Neural crest cell (in vitro differentiated cells): ENCODE measurements at places on chromosomes 4 and X.

DNA sequence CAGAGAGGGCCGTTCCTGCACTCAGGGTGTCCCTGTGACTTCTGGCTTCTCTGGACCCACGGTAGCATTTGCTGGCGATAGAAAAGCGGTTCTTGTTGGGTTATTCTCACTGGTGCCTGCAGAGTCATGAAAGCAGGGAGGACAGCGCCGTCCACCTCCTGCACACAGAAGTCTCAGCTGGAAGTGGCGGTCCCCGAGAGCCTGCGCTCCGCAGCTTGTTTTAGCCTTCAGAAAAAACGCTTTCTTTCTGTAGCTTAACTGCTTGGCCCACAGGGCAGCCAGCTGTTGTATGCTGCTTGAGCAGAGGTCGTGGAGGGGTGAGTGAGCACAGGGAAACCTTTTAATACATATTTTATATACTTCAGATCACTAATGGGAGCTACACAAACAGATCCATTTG is 400.7 kb upstream of the FAT1 start:
- DNase-seq, result peak; percentile 8

GRCh38 chrX:24703185-24703494 is 9.4 kb downstream of the POLA1 start:
- DNase-seq, result no peak

- DNase-seq, result no peak
Measured at GRCh38 chr4:114924311-114924710, 189.1 kb downstream of the NDST4 start.

DNA sequence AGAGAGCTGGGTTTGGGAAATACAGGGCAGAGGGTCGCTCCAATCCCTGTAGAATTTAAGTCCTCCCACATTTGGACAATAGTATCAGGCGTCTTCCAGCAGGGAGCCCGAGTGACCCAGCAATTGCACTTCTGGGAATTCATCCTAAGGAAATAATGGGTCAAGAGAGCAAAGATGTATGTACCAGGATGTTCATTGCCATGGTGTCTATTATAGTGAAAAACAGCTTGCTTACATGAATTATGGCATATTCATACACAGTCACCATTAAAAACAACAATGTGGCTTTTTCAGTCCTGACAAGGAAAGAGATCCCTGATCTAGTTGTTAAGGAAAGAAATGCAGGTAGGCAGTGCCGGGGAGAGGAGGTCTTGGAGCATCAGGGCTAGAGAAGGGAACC is 167.7 kb downstream of the PJA1 start:
- no peak for DNase-seq

DNA sequence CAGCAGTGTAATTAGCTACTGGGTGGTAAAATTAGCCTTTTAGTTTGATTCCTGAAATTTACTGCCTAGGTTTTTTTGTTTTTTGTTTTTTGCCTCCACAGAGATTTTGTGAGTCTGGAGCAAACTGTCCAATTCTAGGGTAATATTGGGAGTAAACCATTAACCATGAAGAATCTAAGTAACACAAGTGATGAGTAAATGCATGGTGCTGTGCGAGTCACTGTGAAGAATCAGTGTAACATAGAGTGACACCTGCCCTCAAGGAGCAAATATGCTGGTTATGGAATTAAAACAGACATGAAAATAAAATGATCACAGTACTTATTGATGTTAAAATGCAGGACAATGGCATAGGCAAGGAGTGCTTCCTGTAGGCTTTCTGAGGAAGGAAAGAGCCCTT is 60.1 kb downstream of the LRP2BP start:
- no peak for DNase-seq

GRCh38 chrX:15737190-15737958 is 696 bp upstream of the CA5B start:
- DNase-seq, result no peak

DNA sequence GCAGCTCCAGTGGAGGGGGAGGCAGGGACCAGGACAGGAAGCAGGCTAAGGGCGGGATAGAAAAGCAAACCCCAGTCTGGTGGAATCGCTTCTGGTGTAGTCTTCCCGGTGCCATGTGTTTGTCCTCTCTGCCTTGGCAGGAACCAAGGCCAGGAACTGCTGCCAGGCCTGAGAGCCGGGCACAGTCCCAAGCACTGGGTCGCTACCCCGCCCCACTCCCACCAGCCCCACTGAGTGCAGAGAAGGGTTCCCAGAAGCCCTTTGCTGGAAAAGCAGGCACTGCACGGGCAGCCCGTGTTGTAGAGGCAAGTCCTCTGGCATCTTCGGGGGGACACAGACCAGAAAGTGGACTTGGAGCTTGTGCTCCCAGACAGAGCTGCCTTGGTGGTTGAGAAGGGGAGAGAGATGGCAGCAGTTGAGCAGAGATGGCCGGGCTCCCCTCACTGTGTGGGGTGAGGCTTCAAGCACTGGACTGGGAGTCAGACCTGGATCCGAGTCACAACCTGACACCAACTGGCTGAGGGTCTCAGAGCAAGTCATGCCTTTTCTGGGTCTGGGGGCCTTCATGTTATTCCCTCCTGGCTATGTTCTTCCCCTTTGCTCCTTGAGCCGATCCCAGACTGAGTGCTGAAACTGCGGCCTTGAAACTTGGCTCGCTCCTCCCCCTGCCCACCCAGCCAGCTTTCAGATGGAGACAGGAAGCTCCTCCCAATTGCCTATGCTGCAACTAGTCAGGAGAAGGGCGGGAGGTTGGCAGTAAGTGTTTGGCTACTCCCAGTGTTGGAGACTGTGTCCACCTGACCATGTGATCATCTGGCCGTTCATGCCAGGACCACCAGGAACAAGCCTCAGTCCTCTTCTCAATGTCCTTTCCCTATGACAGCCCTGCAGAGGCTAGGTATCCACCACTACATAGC is 59.7 kb upstream of the MTM1 start:
- DNase-seq, result no peak

- DNase-seq, result no peak
Measured at GRCh38 chrX:83658731-83659130, 150.6 kb downstream of the POU3F4 start.

DNA sequence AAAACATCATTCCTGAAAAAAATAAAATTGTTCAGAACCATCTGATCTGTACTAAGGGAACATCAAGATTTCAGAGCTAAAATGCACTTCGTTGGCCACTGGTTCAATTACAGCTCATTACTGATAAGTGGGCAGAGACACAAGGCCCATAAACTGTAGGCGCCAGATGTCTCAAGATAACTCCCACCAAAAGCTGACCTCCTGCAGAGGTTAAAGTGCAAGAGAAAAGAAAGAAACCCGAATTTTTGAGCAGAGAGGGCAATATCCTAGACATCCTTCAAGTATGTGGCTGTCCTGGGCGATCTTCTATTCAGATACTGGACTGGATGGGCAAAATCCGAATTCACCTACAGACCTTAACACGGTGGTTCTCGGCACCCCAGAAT is 660 bp downstream of the GEMIN8 start:
- DNase-seq, result no peak

DNA sequence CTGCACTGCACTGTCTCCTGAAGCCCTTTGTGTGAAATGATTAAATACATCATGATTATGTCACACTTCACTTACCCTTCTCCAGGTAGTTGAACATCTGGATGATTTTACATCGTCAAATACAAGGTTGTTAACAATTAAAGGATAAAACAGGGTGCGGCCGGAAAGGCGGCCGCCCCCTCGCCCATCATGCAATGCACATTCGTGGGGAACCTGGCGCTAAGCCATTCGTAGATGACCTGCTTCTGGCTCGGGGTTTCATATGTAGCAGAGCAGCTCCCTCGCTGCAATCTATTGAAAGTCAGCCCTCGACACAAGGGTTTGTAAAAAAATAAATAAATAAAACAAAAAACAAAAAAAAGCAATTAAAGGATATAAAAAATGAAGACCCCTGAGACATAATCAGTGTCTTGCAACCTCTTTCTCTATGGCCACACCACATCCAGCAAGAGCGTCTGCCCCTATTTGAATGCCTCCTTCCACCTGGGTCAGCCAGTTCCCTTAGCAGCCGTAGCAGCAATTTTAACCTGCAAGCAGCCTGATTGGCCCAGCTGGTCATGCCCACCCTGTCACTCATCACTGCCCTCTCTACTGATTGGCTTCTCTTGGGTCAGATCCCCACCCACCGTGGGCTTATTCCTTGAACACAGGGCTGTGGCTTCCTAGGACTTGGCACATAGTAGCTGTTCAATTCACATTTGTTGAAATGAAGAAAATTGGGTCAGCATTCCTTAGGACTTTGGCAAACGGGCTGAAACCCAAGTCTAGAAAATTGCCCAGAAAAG is 147.8 kb upstream of the PSAPL1 start:
- no peak for DNase-seq

DNA sequence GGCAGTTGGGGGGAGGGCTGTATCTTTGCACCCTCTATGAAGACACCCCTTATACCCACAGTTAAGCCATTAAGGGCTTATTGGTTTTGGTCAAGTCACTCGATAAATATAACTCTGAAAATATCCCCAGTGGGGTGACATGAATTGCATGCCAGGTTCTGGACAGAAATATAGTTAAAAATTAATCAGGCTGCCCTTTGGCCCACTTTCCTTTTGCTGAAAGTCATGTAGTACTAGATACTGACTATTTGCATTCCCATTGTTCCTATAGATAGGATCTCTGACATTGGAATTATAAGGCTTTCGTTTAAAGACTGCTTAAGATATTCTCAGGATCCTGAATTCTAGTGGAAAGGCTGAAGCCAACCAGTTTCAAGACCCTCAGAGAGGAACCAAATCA is 43.5 kb upstream of the LAMP2 start:
- DNase-seq, result no peak

GRCh38 chrX:154734061-154734781 is 16.7 kb downstream of the GAB3 start:
- DNase-seq, result no peak

DNA sequence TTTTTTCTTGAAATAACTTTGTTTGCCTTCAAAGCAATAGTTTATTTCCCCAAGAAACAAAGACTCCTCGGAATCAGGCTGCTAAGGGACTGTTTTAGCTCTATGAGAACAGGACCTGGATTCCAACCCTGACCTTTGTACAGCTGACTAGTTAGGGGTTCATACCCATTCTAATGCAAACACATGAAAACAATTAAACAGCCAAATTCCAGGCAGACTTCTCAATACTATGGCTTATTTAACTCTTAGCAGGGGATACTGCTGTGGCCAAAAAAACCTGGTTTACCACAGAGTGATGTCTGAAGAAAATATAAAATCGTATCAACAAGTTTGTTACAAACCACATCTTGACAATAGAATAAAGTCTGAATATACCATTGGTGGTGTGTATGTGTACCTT is 129.6 kb upstream of the INTU start:
- DNase-seq, result no peak

- DNase-seq, result no peak
Measured at GRCh38 chrX:129566073-129566472, 26.0 kb downstream of the OCRL start.

GRCh38 chr4:70838666-70839588 is 763 bp downstream of the GRSF1 start:
- DNase-seq, result peak; percentile 43

DNA sequence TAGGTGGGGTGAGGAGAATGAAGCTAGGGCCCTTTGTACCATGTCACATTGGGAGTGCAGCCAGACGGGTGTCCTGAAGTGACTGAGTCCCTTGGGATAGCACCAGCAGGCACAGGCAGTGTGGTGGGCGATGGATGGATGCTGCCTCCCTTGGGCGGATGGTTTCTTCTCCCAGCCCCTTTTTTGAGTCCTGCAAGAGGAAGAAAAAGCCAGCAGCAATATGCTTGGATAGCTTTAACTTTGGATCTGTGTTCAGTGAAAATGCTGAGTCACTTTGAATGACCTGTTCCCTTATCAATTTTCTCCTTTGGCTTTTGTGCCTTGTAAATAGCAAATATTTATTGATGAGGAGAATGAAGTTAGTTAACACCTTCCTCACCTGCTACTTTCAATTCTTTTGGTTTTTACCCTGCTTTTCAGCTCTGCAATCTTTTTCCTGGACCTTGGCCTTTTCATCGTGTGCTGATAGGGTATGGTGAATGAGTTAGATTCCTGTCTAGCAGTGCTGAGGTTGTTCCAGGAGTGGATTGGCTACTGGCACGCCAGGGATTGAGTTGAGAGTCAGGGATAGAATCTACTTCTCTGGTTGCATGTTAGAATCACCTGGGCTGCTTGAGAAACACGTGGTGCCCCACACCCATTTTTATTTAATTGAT is 10.2 kb downstream of the DCUN1D4 start:
- no peak for DNase-seq

GRCh38 chr4:53490161-53490956 is 100.9 kb downstream of the LNX1 start:
- no peak for DNase-seq

- DNase-seq, result no peak
Measured at GRCh38 chrX:19512961-19513360, 2.3 kb downstream of the MAP3K15 start.

GRCh38 chr4:22515145-22515887 is 550 bp downstream of the ADGRA3 start:
- peak; percentile 56 for DNase-seq

- DNase-seq, result no peak
Measured at GRCh38 chr4:128009428-128009827, 44.2 kb downstream of the ABHD18 start.

- no peak for DNase-seq
Measured at GRCh38 chrX:139126493-139126892, 404.0 kb upstream of the F9 start.

DNA sequence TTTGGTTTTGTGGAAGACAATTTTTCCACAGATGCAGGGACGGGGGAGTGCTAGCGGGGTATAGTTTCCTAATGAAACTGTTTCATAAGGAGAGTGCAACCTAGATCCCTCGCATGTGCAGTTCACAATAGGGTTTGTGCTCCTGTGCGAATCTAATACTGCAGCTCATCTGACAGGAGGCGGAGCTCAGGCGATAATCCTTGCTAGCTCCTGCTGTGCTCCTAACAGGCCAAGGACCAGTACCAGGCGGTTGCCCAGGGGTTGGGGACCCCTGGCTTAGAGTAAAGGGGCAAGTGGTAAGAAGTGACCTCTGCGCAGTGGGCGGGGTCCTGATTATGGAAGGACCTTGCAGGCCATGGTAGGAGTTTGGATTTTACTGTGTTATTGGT is 3.8 kb downstream of the SCML1 start:
- no peak for DNase-seq

- DNase-seq, result peak; percentile 69
Measured at GRCh38 chrX:2828344-2828958, at the start of gene GYG2. TSS of gene GYG2 (plus strand) at chrX:2828930. CDS start at chrX:2830189, 1,259 bp downstream.

DNA sequence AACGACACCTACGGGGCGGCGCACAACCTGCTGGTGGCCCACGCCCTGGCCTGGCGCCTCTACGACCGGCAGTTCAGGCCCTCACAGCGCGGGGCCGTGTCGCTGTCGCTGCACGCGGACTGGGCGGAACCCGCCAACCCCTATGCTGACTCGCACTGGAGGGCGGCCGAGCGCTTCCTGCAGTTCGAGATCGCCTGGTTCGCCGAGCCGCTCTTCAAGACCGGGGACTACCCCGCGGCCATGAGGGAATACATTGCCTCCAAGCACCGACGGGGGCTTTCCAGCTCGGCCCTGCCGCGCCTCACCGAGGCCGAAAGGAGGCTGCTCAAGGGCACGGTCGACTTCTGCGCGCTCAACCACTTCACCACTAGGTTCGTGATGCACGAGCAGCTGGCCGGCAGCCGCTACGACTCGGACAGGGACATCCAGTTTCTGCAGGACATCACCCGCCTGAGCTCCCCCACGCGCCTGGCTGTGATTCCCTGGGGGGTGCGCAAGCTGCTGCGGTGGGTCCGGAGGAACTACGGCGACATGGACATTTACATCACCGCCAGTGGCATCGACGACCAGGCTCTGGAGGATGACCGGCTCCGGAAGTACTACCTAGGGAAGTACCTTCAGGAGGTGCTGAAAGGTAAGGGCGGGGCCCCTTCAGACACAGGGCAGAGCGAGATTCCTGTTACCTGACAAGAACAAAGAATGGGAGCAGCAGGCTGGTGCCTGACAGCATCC is 11.7 kb downstream of the RPL9 start:
- no peak for DNase-seq

- DNase-seq, result no peak
Measured at GRCh38 chr4:48275247-48275646, 5.6 kb upstream of the TEC start.
